Pancreas (tissue), 10 donors: ENCODE measurements at places on chromosomes 1 and 21.

- peaks cover 4% of the 10 kb centered on the region for H3K36me3 ChIP-seq
- H3K27ac ChIP-seq, result no peak overlapping the region
- no peak for DNase-seq
- H3K27me3 ChIP-seq, result no peaks in the 10 kb centered on the region
- no peak overlapping the region for H3K4me3 ChIP-seq
These were observed 84.8 kb downstream of the POFUT2 start for GRCh38 chr21:45202889-45203288.

GRCh38 chr1:27934818-27935549 lies at the start of gene SMPDL3B:
TSS of gene SMPDL3B (plus strand) at chr1:27935000. CDS start at chr1:27935184, 184 bp downstream.
- no peaks in the 10 kb centered on the region for H3K36me3 ChIP-seq
- no peaks in the 10 kb centered on the region for H3K27me3 ChIP-seq
- DNase-seq, result peak; percentile 87

GRCh38 chr1:18419113-18419844 lies 61.5 kb upstream of the KLHDC7A start:
- no peaks in the 10 kb centered on the region for H3K27me3 ChIP-seq
- no peak overlapping the region for H3K4me3 ChIP-seq
- DNase-seq, result no peak
- H3K27ac ChIP-seq, result no peak overlapping the region
- H3K36me3 ChIP-seq, result no peaks in the 10 kb centered on the region

DNA sequence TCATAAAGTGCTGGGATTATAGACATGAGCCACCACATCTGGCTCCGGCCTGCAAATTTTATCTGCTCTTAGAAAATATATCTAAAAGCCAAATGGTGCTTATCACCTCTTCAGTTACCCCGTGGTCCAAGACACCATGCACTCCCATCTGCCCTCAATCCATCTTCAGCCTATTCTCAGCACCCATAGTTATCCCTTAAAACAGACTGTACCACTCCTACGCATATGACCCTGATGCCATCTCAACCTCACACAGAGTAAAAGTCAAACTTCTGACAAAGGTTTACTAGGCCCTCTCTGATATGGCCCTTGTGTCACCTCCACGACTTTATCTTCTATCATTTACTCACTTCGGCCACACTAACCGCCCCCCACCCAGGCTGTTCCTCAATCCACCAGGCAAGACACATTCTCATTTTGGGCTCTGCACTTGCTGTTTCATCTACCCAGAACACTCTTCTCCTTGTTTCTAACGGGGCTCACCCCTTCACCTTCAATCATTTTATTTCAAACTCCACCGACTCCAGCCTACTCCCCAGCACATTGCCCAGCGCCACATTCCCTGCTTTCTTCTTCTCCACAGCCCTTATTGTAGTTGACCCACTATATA lies 33.0 kb downstream of the USP48 start:
- H3K4me1 ChIP-seq, result peaks cover 3% of the 10 kb centered on the region
- H3K36me3 ChIP-seq, result no peaks in the 10 kb centered on the region
- no peaks in the 10 kb centered on the region for H3K27me3 ChIP-seq
- H3K4me3 ChIP-seq, result no peak overlapping the region
- DNase-seq, result no peak
- H3K27ac ChIP-seq, result no peak overlapping the region
